ENCODE measurements at places on chromosomes 12 and 14. TPM values are rescaled to one million over a fixed set of nuclear protein-coding genes. Genes with fewer than 3 reads are reported as not detected.

NR1H4 gene
- 5.4 TPM for total RNA-seq

SMAGP gene
- total RNA-seq = 3.0 TPM

DCAF4 gene
- total RNA-seq = 22.2 TPM

CLEC4A gene
- 1.2 TPM for total RNA-seq

PTGER2 gene
- 0.38 TPM for total RNA-seq

SLC6A13 gene
- 0.66 TPM for total RNA-seq

GPR68 gene
- 1.4 TPM for total RNA-seq

CLEC1A gene
- total RNA-seq = 1.2 TPM

KRT6C gene
- not detected for total RNA-seq

OASL gene
- total RNA-seq = 0.59 TPM

CISTR gene
- not detected for total RNA-seq

CEBPE gene
- 0.13 TPM for total RNA-seq

RDH16 gene
- 0.81 TPM for total RNA-seq

ASIC1 gene
- total RNA-seq = 11.3 TPM

SLCO1A2 gene
- 0.64 TPM for total RNA-seq

CLEC4E gene
- total RNA-seq = 0.25 TPM

NAP1L1 gene
- 404 TPM for total RNA-seq

HOXC4 gene
- 61.9 TPM for total RNA-seq

AQP6 gene
- 0.31 TPM for total RNA-seq

BMAL2 gene
- total RNA-seq = 4.2 TPM

TAS2R46 gene
- 3.0 TPM for total RNA-seq

NRDE2 gene
- 19.6 TPM for total RNA-seq

ACSS3 gene
- 8.3 TPM for total RNA-seq

GNB3 gene
- 9.2 TPM for total RNA-seq

TRHDE gene
- total RNA-seq = 4.8 TPM

USP15 gene
- 49.9 TPM for total RNA-seq

TMEM119 gene
- 1.0 TPM for total RNA-seq

TMPRSS12 gene
- total RNA-seq = 0.13 TPM

ZDHHC22 gene
- total RNA-seq = 10.0 TPM

MDM2 gene
- 33.6 TPM for total RNA-seq

TTC8 gene
- 24.5 TPM for total RNA-seq

ANKS1B gene
- total RNA-seq = 39.9 TPM

SLC10A1 gene
- 1.5 TPM for total RNA-seq

SCNN1A gene
- total RNA-seq = 1.4 TPM

GPRC5D gene
- total RNA-seq = not detected

PDZRN4 gene
- total RNA-seq = 0.21 TPM

CBX5 gene
- 172 TPM for total RNA-seq

KRT86 gene
- total RNA-seq = not detected

PPFIBP1 gene
- total RNA-seq = 15.9 TPM

TSPAN19 gene
- 1.2 TPM for total RNA-seq

AACS gene
- 14.3 TPM for total RNA-seq

DNAJC22 gene
- total RNA-seq = 0.81 TPM

DEPDC4 gene
- 2.5 TPM for total RNA-seq

MIPOL1 gene
- total RNA-seq = 11.4 TPM

PMCH gene
- not detected for total RNA-seq

PTPRB gene
- total RNA-seq = 0.33 TPM

C12orf54 gene
- 0.73 TPM for total RNA-seq

TMEM63C gene
- 3.5 TPM for total RNA-seq

C12orf50 gene
- total RNA-seq = 0.27 TPM

SLC17A8 gene
- total RNA-seq = 0.81 TPM

Data from motor neuron (in vitro differentiated cells).